ENCODE measurements at places on chromosomes 7 and 10. TPM values are rescaled to one million over a fixed set of nuclear protein-coding genes. Genes with fewer than 3 reads are reported as not detected.

The DNAJC12 gene
- total RNA-seq = 2.3 TPM

The CHAT gene
- total RNA-seq = not detected

- no peaks in the 10 kb centered on the region for H3K36me3 ChIP-seq
- H3K4me3 ChIP-seq = no peak overlapping the region
- H3K27ac ChIP-seq = no peak overlapping the region
- no peaks in the 10 kb centered on the region for H3K27me3 ChIP-seq
- DNase-seq = no peak
- H3K4me1 ChIP-seq = no peaks in the 10 kb centered on the region
These were observed 691.5 kb upstream of the SORCS1 start for GRCh38 chr10:107856047-107856315.

GRCh38 chr7:36318116-36318515, 71.5 kb upstream of the ANLN start:
- no peaks in the 10 kb centered on the region for H3K4me1 ChIP-seq
- H3K27ac ChIP-seq = no peak overlapping the region
- H3K36me3 ChIP-seq = no peaks in the 10 kb centered on the region
- H3K4me3 ChIP-seq = no peak overlapping the region
- no peak for DNase-seq

DNA sequence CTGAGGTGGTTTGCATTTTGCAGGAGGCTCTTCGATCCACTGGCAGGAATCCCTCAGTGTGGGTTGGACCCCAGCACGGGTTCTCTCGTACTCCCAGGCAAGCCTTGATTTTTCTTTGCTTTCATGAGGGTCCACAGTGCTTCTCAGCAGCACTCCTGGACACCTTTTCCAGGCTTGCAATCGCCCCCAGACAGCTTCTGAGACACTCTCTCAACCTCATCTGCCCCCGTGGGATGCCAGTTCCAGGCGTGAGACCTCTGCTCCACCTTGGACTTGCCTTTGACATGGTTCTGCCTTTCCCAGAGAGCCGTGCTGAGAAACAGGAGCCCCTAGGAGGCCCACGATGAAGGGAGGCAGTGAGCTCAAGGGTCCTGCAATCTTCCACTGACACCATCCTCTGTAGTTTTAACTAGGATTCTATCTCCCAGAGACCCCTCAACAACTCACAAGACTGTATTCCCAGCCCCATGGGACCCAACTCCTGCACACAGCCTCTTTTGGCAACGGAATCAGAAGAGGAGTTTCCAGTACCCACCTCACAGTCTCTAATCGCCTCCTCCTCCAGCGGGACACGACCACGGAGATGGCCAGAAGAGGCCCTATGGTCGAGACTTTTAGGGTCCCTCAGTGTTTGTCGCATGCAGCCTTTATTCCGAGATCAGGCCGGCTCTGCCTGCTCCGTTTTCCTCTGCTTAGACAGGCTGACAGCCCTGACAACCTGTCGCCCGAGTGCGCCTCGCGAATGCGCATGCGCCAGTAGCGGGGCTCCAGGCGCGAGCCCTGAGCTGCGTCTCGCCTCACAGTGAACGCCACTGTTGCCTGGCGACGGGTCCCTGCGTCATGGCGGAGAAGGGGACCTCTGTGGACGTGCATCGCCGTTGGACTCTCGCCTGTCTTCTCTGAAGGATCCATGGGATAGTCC, 26.0 kb upstream of the ZNF273 start:
- H3K27me3 ChIP-seq = peaks cover under 1% of the 10 kb centered on the region
- no peaks in the 10 kb centered on the region for H3K36me3 ChIP-seq
- no peak for DNase-seq
- no peaks in the 10 kb centered on the region for H3K4me1 ChIP-seq
- no peak overlapping the region for H3K4me3 ChIP-seq
- no peak overlapping the region for H3K27ac ChIP-seq

All from IMR-90 (cell line).